SK-N-DZ (cell line): ENCODE measurements at places on chromosomes 1 and 21.

DNA sequence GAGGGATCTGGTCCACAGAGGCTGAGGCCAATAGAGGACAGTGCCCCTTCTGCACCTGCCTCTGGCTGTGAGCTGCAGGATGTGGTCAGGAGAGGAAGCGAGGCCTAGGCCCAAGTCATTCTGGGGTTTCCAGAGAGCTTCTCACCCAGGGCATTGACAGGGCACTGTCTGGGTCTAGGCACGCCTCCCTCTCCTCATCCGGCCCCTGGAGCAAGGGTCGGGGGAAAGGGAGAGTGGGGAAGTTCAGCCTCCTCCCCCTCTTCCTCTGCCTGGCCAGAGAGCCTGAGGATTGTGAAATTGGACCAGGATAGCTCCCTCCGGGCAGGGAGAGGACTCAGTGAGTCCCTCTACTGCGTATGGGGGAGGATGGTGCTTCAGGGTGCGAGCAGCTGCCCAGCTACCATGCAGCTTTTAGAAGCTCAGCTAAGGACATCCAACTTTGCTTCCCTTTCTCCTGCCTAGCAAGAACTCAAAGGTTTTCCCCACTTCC lies 6.3 kb upstream of the INAVA start:
- no peak for DNase-seq

GRCh38 chr1:10782491-10783244 lies 13.8 kb downstream of the CASZ1 start:
- DNase-seq: no peak

DNA sequence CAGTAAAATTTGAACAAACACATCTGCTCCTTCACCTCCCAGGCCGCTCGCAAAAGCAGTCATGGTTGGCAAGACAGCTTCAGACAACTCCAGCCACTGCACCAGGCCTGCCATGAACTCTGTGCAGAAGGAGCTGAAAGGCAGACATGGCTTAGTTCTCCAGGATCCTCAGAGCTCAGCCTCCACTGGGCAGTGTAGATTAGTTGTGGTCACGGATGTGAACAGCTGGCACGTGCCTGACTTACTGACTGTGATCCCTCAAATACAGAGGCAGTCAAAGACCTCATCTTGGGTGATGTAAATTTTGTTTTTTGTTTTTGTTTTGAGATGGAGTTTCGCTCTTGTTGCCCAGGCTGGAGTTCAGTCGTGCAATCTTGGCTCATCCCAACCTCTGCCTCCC lies 28.4 kb downstream of the TMCO4 start:
- no peak for DNase-seq

DNA sequence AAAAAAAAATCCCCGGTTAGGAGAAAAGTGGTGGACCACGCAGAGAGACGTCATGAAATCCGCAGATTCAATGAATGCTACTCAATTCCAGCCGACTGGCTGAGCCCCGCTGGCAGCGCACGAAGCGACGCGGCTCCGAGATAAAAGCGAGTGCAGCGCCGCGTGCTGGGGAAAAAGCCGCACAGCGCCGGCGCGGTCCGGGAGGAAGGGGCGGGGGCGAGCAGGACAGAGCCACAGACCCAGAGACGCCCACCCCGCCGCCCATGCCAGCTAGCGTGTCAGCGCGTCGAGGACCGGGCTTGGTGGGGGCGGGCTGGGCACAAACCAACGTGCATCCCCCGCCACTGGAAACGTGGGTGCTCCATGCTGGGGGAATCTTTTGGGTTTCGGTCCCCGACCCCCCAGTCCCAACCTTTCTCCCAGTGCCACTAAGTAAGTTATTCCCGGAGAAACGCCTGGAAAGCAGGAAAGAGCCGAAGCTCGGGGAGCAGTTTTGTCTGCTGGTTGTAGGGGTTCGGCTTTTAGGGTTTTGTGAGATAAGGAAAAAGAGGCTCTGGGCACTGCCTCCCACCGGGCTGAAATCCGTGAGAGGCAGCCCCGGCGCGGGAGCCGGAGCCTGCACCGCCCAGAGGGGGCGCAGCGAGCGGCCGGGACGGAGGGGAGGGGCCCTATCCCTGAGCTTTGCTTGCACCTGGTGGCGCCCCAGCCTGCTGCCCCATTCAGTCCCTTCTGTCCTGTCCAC lies at the start of gene KCNJ6:
TSS of gene KCNJ6 (minus strand) at position 148 of the 742 bp plus-strand sequence. CDS start 75,775 bp downstream, outside the sequence.
- DNase-seq: peak; percentile 52

GRCh38 chr1:200330741-200331428 lies 79.0 kb downstream of the ZNF281 start:
- DNase-seq: no peak

DNA sequence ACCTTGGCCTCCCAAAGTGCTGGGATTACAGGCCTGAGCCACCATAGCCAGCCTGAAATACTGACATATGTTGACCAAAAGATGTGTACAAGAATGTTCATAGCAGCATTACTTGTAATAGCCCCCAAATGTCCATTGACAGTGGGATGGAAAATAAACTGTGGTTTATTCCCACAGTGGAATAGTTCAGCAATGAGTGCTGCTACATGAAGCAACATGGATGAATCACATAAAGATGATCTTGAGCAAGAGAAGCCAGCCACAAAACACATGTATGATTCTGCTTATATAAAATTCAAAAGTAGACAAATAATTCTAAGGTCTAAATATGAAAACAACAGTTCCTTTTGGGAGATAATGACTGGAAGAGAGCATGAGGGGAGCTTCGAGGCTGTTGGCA lies 9.1 kb upstream of the CREG1 start:
- no peak for DNase-seq

GRCh38 chr1:114249691-114250090 lies 96.0 kb upstream of the SYT6 start:
- no peak for DNase-seq

DNA sequence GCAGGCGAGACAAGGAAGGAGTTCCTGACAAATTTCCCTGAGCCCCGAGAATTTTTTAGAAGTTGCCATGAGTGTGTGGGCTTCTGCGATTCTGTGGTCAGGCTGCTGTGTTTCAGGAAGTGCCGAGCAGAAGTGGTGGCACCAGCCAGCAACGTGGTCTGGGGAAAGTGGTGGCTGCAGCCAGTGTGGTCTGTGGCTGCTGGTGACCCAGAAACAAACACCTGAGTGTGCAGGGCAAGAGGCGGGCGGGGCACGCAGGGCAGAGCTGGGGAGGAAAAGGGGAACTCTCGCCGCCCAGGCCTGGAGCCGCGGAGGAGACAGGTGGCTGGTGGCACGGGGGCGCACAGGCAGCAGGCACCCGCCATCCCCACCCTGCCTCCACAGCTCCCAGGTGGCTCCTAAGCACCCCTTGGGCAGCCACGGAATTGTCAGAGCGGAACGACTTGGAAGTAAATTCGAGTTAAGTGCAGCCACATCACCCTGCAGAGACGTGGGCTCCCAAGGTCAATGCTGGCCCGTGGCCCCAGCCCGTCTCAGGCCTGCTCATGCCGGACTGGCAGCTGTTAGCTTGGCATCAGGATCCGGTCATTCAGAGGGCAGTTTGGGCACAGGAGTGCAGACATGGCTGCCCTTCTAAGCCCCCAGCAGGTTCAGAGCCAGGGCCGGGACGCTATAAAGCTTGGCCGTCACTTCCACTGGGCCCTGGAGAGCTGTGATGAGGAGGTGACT lies 25.1 kb downstream of the PRDM16 start:
- DNase-seq: no peak

DNA sequence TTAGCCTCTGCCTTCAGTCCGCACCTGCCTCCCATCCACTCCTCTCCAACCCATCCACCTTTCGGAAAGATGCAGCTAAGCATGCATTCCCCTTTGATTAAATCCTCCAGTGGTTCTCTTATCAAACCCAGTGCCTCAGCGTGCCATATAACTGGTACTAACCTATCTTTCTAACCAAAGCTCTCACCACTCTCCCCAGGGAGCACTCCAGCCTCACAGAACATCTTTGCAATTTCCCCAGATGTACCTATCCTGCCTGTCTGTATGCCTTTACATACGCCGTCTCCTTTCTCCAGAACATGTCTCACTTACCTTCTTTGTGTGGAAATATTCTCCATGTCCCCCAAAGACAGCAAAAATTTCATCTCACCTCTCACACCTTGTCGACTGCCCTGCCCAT lies 80.0 kb downstream of the SLC25A24 start:
- DNase-seq: no peak

- no peak for DNase-seq
These were observed 2.2 kb downstream of the RIPPLY3 start for GRCh38 chr21:37008724-37009123.

DNA sequence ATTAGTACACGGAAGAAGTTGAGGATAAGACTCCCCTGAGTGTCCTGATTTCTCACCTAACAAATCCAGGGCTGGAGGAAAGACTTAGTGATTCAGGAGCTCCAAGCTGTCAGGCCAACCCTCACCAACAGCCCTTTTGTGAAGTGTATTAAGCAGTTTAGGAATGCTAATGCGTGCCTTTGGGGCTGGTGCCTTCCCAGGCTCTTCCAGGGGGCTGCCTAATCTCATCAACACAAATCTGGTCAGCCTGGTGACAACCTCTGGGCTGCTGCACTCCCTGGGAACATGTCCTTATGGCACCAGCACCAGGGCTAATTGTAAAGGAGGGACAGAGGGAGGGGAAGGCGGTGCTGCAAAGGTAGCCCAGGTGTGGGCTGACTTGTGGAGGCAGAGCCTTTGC lies 15.5 kb downstream of the CSMD2 start:
- DNase-seq: no peak

DNA sequence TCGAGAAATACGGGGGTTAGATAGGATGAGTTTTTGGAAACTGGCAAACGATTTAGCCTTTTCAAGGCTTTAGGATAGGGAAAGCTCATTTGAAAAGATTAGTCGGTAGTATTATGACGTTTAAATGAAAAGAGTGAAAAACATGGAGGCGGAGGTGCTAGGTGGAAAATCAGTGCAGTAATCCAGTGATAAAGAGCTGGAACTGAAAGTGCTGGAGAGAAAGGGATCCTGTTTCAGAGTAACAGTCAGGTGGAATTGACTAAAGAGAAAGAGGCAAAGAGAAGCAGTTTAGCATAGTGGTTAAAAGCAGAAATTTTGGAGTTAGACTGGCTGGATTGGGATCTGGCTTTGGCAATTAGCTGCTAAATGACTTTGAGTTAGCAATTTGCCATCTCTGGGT lies 945 bp downstream of the WDR3 start:
- DNase-seq: no peak

- DNase-seq: no peak
These were observed 37.5 kb upstream of the SLAMF9 start for GRCh38 chr1:159991513-159991912.

DNA sequence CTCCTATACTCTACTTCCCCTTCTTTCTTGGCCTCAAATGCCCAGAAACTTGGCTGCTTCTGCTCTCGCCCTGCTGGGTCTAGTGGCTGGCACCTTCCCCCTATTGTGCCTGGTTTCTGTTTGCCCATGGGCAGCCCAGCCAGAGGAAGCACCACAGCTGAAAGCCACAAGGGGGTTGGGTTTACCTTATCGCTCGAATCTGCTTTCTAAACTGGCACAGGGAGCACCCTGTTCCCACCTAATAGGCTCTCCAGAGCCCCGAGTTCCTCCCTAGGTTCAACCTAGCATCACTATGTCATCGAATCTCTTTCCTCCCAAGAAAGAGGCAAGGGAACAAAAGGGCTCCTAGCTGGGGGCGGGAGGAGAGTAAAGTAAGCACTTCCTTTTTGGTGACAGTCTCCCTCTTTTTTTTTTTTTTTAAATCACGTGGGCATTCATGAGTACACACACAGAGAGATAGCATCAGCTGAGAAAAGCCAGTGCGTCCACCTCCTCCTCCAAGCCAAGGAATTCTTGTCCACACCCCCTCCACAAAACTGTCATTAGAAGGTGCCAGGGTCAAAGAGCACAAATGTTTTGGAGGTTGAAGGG lies 72.8 kb downstream of the PLEKHA6 start:
- peak; percentile 56 for DNase-seq

DNA sequence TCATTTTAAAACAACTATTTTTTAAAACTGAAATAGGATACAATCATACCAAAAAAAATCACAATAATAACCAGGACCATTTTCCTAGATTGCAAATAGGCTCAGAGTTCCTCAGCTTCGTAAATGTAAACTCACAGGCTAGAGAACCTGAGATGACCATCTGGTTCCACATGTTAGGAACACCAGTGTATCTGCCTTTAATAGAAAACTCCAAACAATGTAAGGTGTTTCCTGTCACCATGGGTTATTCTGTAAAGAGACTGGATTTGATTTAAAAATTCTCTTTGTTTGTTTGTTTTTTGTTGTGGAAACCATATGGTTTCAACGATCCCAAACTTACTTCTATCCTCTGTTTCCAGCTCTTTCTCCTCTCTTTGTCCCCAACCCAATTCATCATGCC lies 197.5 kb downstream of the ZZZ3 start:
- DNase-seq: no peak

DNA sequence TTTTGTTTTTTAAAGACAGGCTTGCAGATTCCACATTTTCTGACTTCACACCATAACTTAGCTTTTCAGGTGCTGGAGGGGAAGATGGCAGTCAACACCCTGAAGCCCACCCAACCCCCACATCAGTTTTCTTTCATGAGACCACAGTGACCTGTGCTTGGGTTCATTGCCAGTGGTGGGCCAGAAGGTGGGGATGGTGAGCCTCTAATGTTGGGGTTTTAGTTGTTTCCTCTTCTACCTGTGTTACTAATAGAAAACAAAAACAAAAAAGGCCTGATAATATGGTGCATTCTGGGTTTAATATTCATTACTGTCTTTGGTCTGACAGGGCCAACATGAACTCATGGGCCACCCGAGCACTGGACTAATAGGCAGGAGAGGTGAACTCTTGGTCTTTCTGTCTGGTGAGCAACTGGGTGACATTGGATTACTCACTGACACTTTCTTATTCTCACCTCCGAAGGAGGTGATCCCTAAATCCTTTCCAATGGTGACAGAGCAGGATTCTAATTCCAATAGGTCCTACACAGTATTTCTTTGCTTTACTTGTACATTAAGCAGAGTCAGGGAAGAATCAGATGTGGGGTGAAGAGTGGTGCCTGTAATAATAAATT lies 132.8 kb downstream of the CLIC6 start:
- no peak for DNase-seq

DNA sequence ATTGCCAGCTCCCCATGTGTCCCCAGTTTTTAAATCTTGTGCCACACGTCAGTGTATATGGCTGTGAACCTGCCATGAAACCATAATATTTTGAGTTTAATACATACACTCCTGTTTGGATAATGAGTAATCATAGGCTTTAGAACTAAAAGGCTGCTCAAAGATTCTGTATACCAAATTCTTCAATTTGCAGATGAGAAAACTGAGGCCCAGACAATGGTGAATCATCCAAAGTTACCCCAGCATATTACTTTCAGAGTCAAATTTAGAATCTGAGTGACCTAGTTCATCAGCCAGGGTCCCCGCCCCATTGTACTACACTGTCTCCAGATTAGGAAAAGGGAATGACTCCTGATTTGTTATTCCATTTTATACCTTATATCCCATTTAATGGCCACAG lies 224.6 kb downstream of the FGGY start:
- DNase-seq: no peak
